Cortex of kidney (tissue), 1 donor: ENCODE measurements at places on chromosomes 2 and 18.

DNA sequence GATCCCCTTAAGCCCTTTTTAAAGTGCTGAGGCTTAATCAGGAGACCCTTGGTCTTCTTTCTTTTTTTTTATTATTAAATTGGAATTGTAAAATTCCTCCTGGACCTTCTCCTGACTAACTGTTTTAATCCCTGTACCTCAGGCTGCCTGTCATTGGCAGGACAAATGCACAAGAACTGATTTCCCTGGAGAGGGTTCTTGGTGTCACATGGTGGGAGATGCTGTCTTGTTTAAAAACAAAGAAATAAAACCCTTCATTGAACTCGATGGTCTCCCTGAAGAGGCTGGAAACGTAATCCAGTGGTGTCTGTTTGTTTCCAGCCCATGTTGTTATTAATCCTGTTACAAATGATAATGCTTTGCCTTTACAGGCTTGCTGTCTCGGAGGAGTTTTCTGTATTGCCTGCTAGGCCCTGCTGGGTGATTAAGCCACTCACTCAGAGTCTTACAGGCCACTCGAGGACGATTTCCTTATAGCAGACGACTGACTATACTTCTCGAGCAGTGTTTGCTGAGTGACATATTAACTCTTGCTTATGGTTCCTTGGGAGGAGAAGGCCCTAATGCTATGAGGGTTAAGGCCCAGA lies 100.5 kb upstream of the MGAT5 start:
- no peak for DNase-seq

DNA sequence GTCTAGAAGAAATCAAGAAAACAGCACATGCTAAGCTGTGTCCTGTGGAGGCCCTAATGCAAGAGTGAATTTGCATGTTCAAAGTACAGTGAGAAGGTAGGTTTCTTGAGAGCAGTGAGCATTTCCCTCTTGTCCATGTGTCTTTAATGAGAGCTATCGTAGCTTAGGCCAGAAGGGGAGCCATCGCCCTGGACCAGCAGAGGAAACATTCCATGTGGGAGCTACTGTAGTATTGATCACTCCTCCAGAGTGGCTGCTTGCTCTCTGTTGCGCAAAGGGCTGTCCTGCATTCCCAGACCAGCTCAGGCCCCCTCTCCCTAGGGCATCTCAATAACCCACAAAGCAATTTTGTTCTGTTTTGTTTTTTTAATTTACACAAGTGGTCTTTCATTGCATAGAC lies 950.1 kb downstream of the CNTNAP5 start:
- no peak for DNase-seq

DNA sequence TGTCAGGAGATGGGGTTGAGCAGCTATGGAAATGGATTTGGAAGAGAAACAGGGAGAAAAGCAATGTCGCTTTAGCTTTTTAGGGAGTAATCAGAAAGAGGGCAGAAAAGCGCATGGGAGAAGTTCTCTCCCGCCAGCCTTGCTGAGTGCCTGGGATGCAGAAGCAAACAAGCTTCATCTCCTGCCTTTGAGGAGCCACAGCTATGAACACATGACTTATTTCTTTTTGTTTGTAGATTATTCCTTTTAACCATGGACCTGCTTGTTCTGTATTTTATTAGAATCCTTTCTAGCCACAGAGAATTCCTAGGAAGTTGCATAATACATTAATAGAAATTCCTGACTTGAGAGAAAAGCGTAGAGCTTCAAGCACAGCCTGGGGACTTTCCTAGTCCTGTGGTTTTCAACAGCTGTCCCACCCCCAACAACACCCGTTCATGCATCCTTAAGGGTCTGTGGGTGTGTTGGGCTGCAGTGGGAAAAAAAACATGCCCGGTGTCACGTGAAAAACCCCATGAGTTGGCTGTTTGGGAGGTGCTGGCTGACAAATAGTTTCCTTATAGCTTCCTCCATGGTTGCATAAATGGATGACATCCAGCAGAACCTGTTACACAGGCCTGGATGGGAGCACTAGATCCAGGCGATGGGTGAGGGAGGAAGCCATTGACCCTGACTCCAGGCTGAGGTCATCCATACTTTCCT lies 14.9 kb downstream of the SLC9A4 start:
- no peak for DNase-seq

GRCh38 chr2:219567791-219568361 lies 3.5 kb downstream of the OBSL1 start:
- no peak for DNase-seq

DNA sequence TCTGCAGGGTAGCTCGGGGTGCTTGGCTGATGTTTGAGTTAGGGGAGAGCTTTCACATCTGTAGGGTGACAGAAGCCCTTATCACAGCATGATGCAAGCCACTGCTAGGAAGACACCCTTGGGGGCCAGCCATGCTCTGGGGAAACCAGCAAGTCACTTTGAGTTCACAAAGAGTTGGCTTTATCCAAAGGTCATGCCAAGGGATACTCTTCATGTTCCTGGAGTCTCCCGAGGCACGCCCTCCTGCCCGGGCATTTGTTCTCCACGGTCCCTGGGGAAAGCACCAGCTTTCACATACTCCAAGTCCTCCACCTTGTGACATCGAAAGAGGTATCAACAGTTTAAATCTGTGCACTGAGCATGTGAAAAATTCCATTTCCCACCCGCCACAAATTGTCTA lies 227.7 kb downstream of the VAPA start:
- no peak for DNase-seq

GRCh38 chr2:56460508-56460907 lies 276.7 kb downstream of the CCDC85A start:
- no peak for DNase-seq
